Cerebellum (tissue), 4 donors: ENCODE measurements at places on chromosomes 4 and X. TPM values are rescaled to one million over a fixed set of nuclear protein-coding genes. Genes with fewer than 3 reads are reported as not detected.

DNA sequence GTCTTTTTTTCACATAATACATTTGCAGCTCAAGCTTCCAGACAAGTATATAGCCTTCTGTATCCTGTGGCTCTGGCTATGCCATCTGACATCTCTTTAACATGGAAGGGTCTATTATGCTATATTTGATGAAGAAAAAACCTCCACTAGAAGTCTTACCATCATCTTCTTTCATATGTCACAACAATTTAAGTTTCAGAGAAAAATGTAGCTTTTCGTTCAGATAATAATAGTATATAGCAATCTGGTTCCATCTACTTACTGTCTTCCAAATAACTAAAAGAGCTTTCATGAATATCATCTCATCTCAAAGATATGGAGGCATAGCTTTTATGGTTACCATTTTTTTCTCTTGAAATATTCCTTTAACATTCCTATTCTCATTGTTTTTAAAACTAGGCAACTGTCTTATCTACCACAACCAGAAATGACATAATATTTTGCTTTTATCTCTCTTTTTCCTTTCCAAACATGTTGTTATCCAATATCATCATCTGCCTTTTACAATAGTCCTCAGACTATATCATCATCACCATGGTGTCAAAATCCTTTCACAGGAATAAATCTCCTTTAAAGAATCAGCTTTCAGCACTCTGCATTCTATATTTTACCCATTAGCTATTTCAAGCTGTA lies 1005.1 kb downstream of the PDHA2 start:
- DNase-seq, result no peak

Gene MAGEA8
- total RNA-seq, result not detected

DNA sequence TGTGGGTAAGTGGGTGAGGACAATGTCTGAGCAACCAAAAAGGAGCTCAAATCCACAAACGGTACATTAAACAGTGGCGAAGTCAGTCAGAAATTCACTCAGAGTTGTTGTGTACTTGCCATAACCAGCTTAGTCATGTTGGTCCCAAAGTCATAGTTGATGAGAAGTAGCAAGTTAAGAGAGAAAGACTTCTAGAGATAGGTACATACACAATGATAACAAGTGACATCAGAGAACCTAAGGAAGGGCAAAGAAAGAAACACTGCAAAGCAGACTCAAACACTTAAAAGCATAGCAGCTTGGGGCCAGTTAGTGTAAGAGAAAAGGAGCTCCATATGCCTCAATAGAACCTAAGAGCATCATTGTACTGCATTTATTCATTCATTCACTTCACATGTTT lies 30.2 kb downstream of the DYNLT3 start:
- DNase-seq, result no peak

Gene RBMXL3
- not detected for total RNA-seq

Gene RHOXF1
- total RNA-seq, result not detected
